Fibroblast of gingiva (primary cell): ENCODE measurements at places on chromosomes 2 and 18.

- DNase-seq = no peak
Observed at GRCh38 chr18:76490670-76491472, 4.2 kb downstream of the ZNF516 start.

- DNase-seq = no peak
Observed at GRCh38 chr2:105143094-105143466, 98.5 kb upstream of the GPR45 start.

DNA sequence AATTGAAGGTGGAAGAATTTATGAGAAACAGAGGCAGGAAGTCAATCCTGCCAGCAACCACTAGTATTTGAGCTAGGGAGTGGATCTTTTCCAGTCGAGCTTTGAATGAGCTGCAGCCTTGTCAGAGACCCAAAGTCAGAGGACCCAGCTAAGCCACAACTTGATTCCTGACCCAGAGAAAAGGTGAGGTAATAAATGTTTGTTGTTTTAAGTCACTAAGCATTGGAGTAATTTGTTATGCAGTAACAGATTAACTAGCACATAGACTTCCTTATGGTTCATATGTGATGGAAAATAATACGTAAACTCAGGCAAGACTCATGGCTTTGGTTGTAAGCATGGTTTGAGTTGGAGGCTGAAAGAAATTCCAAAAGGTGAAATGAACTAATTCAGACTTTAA is 21.6 kb downstream of the EFEMP1 start:
- no peak for DNase-seq

GRCh38 chr18:45656194-45656770 is 41.0 kb downstream of the SLC14A2 start:
- no peak for DNase-seq

GRCh38 chr2:151381266-151381665 is 23.9 kb downstream of the TNFAIP6 start:
- peak; percentile 78 for DNase-seq

- DNase-seq = no peak
Observed at GRCh38 chr18:27717816-27718215, 459.1 kb downstream of the CDH2 start.

- DNase-seq = no peak
Observed at GRCh38 chr2:235863414-235863813, 304.8 kb downstream of the GBX2 start.

DNA sequence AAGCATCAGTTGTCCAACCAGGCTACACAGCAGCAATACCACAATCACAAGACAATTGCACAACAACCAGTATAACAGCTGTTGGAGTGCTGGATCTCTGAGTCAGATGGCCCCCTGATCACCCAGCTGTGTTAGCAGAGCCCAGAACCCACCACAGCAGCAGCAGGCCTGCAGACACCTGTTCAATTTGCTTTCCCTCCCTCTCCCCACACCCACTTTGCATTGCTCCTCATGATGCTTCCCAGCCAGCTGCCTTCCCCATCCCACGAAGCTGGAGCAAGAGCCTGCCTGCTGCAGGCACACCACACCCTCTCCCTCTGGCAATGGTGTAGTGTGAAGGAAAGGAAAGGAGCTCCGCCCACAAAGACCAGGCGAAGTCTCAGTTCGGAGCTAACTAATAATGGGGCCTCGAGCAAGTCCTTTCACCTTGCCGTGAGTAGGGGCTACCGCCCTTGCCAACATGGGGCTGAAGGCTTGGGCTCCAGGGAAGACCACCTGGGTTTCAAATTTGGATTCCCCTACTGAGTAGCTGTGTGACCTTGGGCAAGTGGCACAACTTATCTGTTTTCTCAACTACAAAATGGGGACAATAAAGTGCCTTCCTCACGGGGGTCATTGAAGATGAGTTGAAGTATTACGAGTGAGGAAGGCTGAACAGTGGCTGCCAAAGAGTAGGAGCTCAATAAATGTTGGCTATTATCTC is 19.4 kb upstream of the ZBTB7C start:
- no peak for DNase-seq

GRCh38 chr18:12796448-12796847 is 87.6 kb downstream of the PTPN2 start:
- no peak for DNase-seq

GRCh38 chr2:216424274-216424673 is 12.0 kb downstream of the SMARCAL1 start:
- DNase-seq = no peak
